ENCODE measurements at places on chromosomes 1 and 21. TPM values are rescaled to one million over a fixed set of nuclear protein-coding genes. Genes with fewer than 3 reads are reported as not detected.

The IFNAR2 gene
- 13.1 TPM for total RNA-seq

The PDZK1IP1 gene
- 1.5 TPM for total RNA-seq

The ARHGEF16 gene
- total RNA-seq: 17.1 TPM

The LMOD1 gene
- 46.3 TPM for total RNA-seq

The OR4F29 gene
- 0.93 TPM for total RNA-seq

The C1orf115 gene
- 10.0 TPM for total RNA-seq

The SGIP1 gene
- 48.1 TPM for total RNA-seq

The RAD54L gene
- 31.4 TPM for total RNA-seq

The GBP2 gene
- total RNA-seq: 35.2 TPM

The SLC35A3 gene
- 17.6 TPM for total RNA-seq

The CD52 gene
- not detected for total RNA-seq

The TARBP1 gene
- total RNA-seq: 39.8 TPM

The DYRK1A gene
- total RNA-seq: 141 TPM

The SH3BP5L gene
- total RNA-seq: 31.5 TPM

The LCE1C gene
- total RNA-seq: not detected

The SEC16B gene
- total RNA-seq: 4.8 TPM

The LPAR3 gene
- 73.8 TPM for total RNA-seq

The CCDC30 gene
- total RNA-seq: 14.6 TPM

The RPE65 gene
- 0.16 TPM for total RNA-seq

The CATSPERE gene
- 10.4 TPM for total RNA-seq

The OR2T33 gene
- total RNA-seq: 1.9 TPM

The LCE6A gene
- total RNA-seq: not detected

The UBXN11 gene
- 39.7 TPM for total RNA-seq

The LRRN2 gene
- 19.5 TPM for total RNA-seq

The C1QB gene
- total RNA-seq: 16.8 TPM

The KIF17 gene
- 80.2 TPM for total RNA-seq

The S100A2 gene
- total RNA-seq: 1.9 TPM

The CACNA1S gene
- total RNA-seq: 0.12 TPM

The TMCO4 gene
- total RNA-seq: 17.7 TPM

The BMP8A gene
- total RNA-seq: 15.0 TPM

The UBE4B gene
- 63.3 TPM for total RNA-seq

The C1QTNF12 gene
- total RNA-seq: 4.7 TPM

The SPATA45 gene
- 3.2 TPM for total RNA-seq

The UTS2 gene
- not detected for total RNA-seq

The NHLH1 gene
- total RNA-seq: 0.37 TPM

The CFHR3 gene
- not detected for total RNA-seq

The TRPM2 gene
- total RNA-seq: 3.9 TPM

The PLEKHO1 gene
- 83.5 TPM for total RNA-seq

The GRIK3 gene
- total RNA-seq: 3.1 TPM

The CENPF gene
- 28.1 TPM for total RNA-seq

The SH2D2A gene
- not detected for total RNA-seq

Measured in testis (tissue), 5 donors.